ENCODE measurements at places on chromosomes 5 and 9. TPM values are rescaled to one million over a fixed set of nuclear protein-coding genes. Genes with fewer than 3 reads are reported as not detected.
A peak's percentile ranks its signal among the peaks of the same experiment; 100 is the strongest.

DNA sequence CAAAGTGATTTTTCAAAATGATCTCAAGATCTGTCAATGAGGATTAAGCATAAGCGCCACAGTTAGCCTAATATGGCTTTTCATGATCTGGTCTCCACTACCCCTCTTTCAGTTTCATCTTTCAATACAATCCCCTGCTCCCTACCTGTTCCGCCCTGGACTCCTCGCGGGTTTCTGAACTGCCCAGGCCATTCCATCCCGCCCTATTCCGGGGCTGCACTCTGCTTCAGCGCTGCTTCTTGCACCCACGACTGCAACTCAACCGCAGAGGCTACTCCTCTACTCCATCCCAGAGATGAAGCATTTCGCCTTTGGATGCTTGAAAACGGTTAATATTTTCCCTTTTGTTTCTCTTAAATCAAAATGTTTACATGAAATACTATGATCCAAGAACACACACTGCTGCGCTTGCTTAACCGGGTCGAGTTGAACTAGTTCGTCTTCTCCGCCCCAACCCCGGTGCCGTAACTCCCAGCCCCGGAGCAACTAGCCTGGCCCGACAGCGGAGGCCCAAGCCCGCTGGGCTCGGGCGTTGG, 716 bp upstream of the OTULIN start:
- peaks cover 10% of the 10 kb centered on the region for H3K4me1 ChIP-seq
- no peak overlapping the region for H3K4me3 ChIP-seq
- peak overlapping the region; percentile 92 for H3K27ac ChIP-seq

DNA sequence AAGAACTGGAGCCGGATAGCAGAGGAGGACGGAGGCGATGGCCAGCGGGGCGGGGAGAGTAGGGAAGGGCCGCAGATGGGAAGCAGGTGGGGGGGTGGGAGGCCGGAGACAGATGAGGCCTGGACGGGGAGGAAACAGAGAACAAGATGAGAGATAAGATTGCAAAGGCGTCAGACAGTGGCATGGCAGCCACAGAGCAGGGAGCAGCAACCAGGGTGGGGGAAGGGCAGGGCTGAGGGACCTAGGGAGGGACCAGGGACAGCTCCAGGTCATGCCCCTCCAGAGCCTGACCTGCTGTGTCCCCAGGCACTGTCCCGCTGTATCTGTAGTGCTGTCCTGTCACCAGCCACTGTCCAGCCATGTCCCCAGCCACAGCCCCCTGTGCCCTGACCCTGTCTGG, 49.6 kb upstream of the LMX1B start:
- no peak for DNase-seq
- no peak overlapping the region for H3K4me3 ChIP-seq
- no peaks in the 10 kb centered on the region for H3K36me3 ChIP-seq
- H3K27ac ChIP-seq, result no peak overlapping the region
- H3K27me3 ChIP-seq, result peaks cover 20% of the 10 kb centered on the region

The TAS2R1 gene
- total RNA-seq, result 0.06 TPM

DNA sequence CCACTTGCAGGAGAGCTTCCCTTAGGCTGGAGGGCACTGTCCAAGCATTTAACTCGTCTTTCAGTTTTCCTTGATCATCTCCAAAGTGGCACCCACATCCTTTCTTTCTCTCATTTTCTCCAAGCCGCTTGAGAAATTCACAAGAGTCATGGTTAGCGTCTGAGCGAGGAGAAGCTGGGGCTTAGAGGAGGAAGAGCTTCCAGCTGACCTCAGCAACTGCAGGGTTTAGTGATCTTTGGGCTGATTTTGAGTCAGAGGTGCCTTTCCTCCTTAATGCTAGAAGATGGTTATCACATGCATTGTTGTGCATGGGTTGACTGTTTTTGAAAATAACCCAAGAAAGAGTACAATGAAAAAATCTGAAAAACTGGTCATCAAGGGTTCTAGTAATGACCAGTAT, 134.7 kb downstream of the GADD45G start:
- H3K36me3 ChIP-seq, result no peaks in the 10 kb centered on the region
- H3K4me1 ChIP-seq, result no peaks in the 10 kb centered on the region
- no peak for DNase-seq
- no peak overlapping the region for H3K4me3 ChIP-seq
- H3K27me3 ChIP-seq, result no peaks in the 10 kb centered on the region
- no peak overlapping the region for H3K27ac ChIP-seq

DNA sequence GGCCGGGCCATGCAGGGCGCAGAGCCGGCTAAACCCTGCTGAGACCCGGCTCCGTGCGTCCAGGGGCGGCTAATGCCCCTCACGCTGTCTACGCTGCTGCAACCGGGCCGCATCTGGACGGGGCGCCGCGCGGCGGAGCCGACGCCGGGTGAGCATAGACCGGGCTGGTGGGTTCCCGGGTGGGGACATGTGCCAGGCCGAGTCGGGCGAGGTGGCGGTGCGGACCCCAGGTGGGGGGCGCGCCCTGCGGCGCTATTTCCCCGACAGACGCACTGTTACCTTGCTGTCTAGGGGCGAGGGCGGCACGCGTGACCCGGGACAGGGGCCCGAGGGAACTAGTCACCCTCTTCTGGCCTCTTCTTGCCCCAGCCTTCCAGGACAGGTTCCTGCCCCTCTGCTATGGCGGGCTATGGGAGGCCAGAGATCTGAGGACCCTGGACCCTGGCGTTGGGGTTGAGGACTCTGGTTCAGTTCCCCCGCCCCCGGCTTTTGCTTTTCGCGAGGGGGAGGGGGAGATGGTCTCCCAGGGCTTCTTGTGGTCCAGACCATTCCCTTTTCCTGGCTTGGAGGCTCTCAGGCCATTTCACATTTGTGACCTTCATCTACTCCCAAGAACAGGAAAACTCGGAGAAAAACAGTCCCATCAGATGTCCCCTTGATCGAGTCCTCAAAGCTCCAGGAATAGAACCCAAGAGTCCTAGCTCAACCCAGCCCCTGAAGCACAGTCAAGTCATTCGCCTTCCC, 536 bp downstream of the SLC27A4 start:
- H3K27ac ChIP-seq, result no peak overlapping the region
- H3K4me3 ChIP-seq, result no peak overlapping the region
- DNase-seq, result no peak
- H3K4me1 ChIP-seq, result peaks cover 9% of the 10 kb centered on the region

- H3K27ac ChIP-seq, result peak overlapping the region; percentile 5
- H3K4me1 ChIP-seq, result no peaks in the 10 kb centered on the region
- H3K4me3 ChIP-seq, result no peak overlapping the region
- no peaks in the 10 kb centered on the region for H3K27me3 ChIP-seq
- no peaks in the 10 kb centered on the region for H3K36me3 ChIP-seq
- no peak for DNase-seq
Measured at GRCh38 chr9:92353051-92353450, 27.3 kb downstream of the CENPP start.

The LRRC19 gene
- not detected for total RNA-seq

GRCh38 chr9:96014078-96014477, 138.6 kb downstream of the ERCC6L2 start:
- no peaks in the 10 kb centered on the region for H3K4me1 ChIP-seq
- no peaks in the 10 kb centered on the region for H3K36me3 ChIP-seq
- H3K27me3 ChIP-seq, result no peaks in the 10 kb centered on the region
- DNase-seq, result no peak
- H3K4me3 ChIP-seq, result no peak overlapping the region
- no peak overlapping the region for H3K27ac ChIP-seq

- no peaks in the 10 kb centered on the region for H3K27me3 ChIP-seq
- H3K4me1 ChIP-seq, result peaks cover 8% of the 10 kb centered on the region
- H3K27ac ChIP-seq, result no peak overlapping the region
- H3K4me3 ChIP-seq, result no peak overlapping the region
- peaks cover 67% of the 10 kb centered on the region for H3K36me3 ChIP-seq
Measured at GRCh38 chr5:178215280-178216002, 11.1 kb downstream of the HNRNPAB start.

The FGD3 gene
- 7.2 TPM for total RNA-seq
